Central memory CD8-positive, alpha-beta T cell (primary cell): ENCODE measurements at places on chromosomes 7 and 10.
A peak's percentile ranks its signal among the peaks of the same experiment; 100 is the strongest.

GRCh38 chr7:92723943-92724342 is 112.4 kb downstream of the CDK6 start:
- no peaks in the 10 kb centered on the region for H3K27me3 ChIP-seq
- H3K36me3 ChIP-seq = peaks cover 13% of the 10 kb centered on the region
- H3K27ac ChIP-seq = no peak overlapping the region
- no peak overlapping the region for H3K4me3 ChIP-seq
- peaks cover 6% of the 10 kb centered on the region for H3K4me1 ChIP-seq

GRCh38 chr7:77199013-77199966 is at the start of gene FGL2:
FGL2 (minus strand) TSS chr7:77199819; CDS start chr7:77199793, 26 bp downstream.
- DNase-seq = no peak
- peak within 1 kb of the TSS; percentile 80 for H3K4me3 ChIP-seq
- peaks cover 2% of the 10 kb centered on the region for H3K36me3 ChIP-seq
- no peaks in the 10 kb centered on the region for H3K27me3 ChIP-seq
- peaks cover 34% of the 10 kb centered on the region for H3K4me1 ChIP-seq
- peak within 1 kb of the TSS; percentile 87 for H3K27ac ChIP-seq

- H3K36me3 ChIP-seq = no peaks in the 10 kb centered on the region
- H3K27ac ChIP-seq = no peak overlapping the region
- no peaks in the 10 kb centered on the region for H3K4me1 ChIP-seq
- no peaks in the 10 kb centered on the region for H3K27me3 ChIP-seq
These were observed 1055.1 kb downstream of the NXPH1 start for GRCh38 chr7:9488555-9488954.

DNA sequence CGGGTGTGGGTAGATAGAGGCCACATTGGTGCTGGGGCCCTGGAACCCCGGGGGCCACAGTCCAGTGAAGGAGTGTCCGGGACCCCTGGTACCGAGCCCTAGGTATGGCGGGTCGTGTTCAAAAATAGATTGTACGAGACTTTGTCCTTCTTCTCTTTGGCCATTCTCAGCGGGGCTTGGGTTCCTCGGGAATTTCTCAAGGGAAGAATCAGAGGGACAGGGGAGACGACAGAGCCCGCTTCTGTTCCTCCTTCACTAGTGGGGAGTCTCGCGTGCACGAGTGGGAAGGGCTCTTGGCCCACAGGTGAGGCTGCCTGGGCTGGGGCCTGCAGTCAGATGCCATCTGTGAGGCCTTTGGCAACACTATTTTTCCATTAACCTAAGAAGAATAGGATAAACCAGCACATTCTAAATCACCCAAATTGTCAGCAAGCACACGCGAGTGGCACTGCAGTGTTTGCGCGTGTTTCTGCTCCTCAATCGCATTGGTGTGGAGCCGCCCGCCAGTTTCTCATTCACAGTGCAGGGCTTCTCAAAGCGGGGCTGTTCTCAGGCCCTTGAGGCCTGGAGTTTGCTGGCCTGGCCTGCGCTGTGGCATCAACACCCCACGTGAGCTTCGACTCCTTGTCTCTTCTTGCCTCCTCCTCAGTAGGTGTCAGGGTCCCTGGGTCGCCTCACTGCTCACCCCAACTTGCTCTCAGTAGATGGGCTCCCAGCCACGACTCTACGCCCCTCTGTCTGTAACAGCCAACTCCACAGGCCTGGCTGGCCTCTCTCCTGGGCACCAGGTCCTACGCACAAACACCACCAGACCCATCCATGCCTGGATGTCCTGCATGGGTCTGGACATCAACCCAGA is 187.6 kb upstream of the SHH start:
- no peak overlapping the region for H3K4me3 ChIP-seq
- DNase-seq = peak; percentile 8
- no peaks in the 10 kb centered on the region for H3K4me1 ChIP-seq
- H3K36me3 ChIP-seq = no peaks in the 10 kb centered on the region
- H3K27ac ChIP-seq = no peak overlapping the region
- H3K27me3 ChIP-seq = peaks cover 33% of the 10 kb centered on the region

DNA sequence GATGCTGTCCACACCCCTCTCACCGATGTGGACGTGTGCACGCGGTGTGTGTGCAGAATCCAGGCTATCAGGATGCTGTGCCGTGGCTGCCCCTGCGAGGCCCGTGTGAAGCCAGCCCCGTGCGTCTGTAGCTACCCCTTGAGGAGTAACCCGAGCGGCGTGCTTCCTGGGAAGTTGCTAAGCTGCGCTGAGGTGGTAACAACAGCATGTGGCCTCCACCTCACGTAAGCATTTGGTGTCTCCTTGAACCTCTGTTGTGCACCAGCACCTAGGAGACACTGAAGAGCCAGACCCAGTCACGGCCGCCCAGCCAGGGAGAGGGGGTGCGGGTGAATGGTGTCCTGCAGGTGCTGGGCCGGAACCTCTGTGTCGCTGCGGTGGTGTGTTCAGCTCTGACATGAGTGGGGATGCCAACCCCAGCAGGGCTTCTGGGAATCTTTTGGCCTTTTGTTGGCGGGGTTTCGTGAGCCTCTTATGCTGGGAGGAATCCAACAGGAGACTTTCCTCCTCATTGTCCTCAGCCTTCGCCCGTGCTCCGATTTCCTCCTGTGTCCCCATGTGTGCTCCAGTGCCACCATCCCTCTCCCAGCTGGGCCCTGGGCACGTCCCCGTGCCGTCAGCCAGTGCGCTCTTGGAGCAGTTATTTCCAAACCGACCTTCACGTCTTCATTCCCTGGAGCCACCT is 60.4 kb downstream of the DNAJB6 start:
- no peaks in the 10 kb centered on the region for H3K27me3 ChIP-seq
- H3K36me3 ChIP-seq = peaks cover 19% of the 10 kb centered on the region
- no peak for DNase-seq
- H3K4me3 ChIP-seq = no peak overlapping the region
- peaks cover 24% of the 10 kb centered on the region for H3K4me1 ChIP-seq
